ENCODE measurements at places on chromosomes 3 and 15.

GRCh38 chr3:30752491-30752890 lies 142.0 kb downstream of the GADL1 start:
- no peak for DNase-seq

- DNase-seq: no peak
These were observed 44.2 kb downstream of the ACAD9 start for GRCh38 chr3:128923576-128923975.

DNA sequence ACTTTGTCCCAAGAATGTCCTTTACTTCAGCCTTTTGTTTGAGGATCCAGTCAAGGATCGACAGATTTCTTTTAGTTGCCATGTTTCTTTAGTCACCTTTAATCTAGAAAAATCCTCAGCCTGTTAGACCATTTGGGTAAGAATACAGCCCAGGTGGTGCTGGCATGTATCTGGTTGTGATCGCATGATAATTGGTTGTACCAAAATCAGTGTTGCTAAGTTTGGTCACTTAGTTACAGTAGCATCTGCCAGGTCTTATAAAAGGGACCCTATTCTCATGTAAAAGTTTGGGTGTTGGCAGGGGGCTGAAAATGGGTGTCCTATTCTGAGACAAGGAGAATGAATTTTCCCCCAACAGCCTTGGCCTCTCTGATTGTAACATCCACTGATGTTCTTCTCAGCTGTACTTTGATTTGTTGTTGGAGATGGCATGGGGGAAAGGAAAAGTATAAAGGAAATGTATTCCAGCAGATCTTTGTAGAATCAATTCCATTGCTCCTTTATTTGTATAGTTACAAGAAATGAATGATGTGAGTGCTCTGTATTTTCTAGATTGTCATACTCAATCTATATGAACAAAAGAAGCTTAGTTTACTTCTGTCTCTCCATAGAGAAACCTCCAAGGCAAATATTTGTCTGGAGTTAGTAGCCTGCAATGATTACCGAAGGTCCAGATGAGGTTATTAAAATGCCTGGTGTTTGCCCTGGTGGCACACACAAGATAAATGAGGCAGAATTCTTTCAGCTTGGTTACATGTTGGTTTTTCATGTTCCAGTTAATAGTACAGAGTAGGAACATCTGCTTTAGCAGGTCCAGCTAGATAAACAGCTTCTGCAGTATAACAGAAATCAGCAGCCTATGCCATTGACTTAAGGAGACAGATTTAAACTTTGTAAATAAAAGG lies 65.7 kb downstream of the CMTM8 start:
- DNase-seq: no peak

DNA sequence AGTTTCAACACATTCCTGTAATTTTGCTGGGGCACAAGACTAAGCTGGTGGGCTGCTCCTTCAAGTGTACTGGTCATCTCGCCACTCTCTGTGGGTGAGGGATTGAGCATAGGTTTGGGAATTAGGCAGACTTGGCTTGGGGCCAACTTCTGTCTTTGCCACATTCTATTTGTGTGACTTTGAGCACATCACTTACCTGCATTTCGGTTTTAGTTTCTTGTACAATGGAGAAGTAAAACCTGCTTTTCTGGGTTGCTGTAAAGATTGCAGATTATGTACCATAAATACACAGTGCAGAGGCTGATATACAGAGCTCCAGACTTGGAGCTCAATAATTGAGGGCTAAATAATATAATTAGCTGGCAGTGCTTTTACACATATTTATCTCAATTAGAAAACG lies 162.1 kb downstream of the C3orf38 start:
- no peak for DNase-seq

GRCh38 chr3:47890828-47891612 lies 88.1 kb downstream of the DHX30 start:
- no peak for DNase-seq

DNA sequence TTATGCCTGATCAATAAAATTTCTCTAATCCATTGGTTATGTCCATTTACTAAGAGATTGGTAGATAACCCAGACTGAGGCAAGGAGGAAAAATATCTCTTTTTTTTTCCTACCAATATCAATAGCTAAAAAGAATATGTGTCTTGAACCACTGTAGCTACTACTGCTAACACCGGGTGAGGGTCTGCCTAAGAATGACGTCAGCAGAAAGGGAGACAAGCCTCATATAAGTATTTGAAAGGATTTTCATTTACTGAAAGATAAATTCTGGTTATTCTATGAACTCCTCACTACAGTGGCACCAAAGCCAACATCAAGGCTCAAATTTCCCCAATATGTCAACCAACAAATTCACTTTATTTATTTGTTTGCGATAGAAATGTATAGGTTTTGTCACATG lies 389.0 kb upstream of the ALCAM start:
- DNase-seq: no peak
